ENCODE measurements at places on chromosomes 12 and 14.

DNA sequence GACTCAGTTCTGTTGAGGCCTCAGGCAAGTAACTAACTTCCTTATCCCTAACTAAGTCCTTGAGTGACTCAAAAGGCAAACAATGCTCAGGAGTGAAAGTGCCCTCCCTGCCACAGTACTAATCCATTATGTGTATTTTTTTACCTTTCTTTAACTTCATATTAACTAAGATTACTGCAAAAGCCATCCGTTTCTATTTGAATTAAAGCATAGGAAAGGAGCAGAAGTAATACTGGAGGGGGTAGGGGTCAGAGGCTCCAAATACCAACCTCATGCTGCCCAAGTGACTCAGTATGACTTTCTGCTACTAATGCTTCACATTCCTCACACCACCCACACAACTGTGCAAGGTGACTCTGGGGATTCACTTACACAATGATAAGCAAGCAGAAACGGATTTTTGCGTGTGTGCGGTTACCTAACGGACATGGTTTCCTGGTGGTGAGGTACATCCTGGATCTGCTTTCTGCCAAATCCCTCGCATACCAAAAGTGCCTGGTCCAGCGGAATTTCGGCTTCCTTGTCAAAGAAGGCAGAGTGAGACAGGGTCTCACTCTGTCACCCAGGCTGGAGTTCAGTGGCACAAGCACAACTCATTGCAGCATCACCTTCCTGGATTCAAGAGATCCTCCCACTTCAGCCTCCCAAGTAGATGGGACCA is 25.1 kb downstream of the MOK start:
- DNase-seq: no peak

DNA sequence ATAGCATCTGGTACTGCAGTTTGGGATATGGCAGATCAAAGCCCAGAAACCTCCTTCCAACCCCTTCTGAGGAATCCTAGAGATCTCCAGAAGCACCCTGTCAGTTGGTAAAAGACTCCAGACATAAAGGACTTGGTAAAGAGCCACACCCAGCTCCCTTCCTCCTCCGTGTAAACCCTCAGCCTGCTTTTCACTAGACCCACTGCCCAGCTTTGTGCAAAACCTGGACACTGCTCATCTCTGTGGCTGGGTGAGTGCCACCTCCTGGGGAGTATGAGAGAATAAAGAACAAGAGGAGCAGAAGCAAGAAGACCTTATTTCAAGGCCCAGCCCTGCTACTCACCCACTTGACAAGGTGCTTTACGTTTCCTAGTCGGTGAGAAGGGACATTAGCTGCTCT is 33.0 kb downstream of the ANO2 start:
- no peak for DNase-seq

DNA sequence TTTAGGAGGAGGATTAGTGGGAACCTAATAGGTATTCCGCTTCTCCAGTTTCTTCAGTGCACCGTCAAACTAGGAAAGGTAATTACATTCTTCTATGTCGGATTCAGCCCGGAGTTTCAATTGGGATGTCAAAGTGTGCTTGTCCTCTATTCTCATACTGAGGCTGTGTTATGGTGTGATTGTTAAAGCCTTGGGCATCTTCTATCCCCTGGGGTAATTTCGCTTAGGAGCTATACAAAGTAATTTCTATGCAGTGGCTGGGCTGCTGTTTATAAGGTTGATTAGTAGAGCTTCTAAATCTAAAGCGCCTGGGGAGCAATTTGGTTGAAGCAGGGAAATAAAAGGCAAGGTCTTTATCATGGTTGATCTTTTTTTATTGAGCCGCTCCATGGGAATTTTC is 399.6 kb downstream of the ZFP36L1 start:
- no peak for DNase-seq

GRCh38 chr14:75077794-75078193 is 8.4 kb downstream of the ZC2HC1C start:
- no peak for DNase-seq

DNA sequence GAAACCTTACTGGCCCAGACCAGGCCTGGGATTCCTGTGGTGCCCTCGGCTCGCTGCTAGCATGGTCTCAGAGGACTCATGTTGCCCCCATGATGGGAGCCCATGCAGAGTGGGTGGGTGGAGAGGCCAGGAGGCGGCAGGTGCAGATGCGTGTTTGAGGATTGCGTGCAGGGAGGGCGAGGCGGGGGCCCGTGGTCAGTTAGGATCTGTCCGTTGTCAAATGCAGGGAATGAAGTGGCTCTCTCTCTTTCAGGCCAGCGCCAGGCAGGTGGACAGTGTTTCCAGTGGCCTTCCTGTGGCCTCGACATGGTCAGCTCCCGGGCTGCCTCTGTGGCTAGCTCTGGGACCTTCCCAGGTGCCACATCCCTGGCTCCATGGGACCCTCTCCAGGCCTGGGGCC is 39.3 kb upstream of the DLK1 start:
- no peak for DNase-seq

- no peak for DNase-seq
Measured at GRCh38 chr12:64461634-64462414, 9.9 kb downstream of the TBK1 start.
